ENCODE measurements at places on chromosomes 3 and 15. TPM values are rescaled to one million over a fixed set of nuclear protein-coding genes. Genes with fewer than 3 reads are reported as not detected.

- no peak for DNase-seq
Observed at GRCh38 chr3:123331006-123331405, 117.9 kb downstream of the ADCY5 start.

DNA sequence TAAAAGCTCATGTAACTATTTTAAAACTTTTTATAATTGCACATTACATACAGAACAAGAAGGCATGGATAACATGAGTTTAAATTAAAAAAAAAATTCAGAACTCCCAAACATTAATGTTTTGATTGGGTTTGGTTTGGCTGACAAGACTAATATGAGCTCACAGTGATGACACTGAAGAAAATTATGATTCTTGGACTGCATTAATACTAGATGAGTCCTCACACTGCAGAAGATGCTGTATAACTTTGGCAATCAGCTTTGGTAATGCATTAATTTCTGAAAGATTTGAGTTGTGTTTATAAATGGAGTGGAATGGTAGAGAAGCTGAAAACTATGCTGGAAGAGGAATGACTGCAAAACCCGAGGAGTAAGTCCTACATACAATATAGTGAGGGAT lies 358.9 kb downstream of the PLCL2 start:
- no peak for DNase-seq

DNA sequence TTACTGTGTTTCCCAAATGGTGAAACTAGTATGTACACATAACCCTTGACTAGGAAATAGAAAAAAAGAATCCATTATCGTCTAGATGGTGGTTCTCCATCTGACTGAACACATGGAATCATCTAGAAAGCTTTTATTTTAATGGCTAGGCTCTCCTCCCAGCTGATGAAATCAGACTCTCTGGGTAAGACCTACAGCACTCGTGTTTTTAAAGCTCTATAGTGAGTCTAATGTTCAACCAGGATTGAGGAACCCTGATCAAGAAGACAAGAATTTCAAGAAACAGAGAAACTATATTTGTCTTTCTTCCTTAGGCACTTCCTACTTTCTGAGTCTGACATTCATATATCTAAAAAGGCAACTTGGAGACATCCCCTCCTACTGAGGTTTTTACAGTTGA lies 118.8 kb downstream of the TMCO5A start:
- DNase-seq = no peak

- DNase-seq = no peak
Observed at GRCh38 chr15:25501828-25502446, 63.1 kb upstream of the UBE3A start.

DNA sequence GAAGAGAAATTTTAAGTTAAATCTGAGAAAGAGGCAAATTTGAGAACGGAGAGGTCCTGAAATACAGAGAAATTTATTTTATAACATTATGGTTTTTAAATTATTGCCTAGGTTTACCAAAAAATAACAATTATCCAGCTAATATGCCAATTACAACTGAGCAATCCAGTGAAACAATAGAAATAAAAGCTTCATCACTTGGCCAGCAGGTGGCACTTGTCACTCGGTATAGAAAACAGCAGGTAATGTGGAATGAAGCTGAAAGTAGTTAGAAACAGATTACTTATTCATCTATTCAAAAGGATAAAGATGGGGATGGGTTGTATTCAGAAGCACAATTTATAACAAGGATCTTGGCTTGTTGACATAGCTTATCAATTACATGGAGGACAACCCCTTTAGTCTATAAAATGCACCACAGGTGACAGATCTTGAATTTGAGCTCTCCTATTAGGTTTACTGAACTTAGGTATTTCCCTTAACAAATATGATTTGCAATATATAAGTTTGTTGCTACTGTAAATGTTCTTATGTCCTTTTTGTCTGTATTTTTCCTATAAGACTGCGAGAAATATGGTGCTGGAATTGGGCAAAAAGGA lies 70.1 kb upstream of the GUCA1C start:
- DNase-seq = no peak

DNA sequence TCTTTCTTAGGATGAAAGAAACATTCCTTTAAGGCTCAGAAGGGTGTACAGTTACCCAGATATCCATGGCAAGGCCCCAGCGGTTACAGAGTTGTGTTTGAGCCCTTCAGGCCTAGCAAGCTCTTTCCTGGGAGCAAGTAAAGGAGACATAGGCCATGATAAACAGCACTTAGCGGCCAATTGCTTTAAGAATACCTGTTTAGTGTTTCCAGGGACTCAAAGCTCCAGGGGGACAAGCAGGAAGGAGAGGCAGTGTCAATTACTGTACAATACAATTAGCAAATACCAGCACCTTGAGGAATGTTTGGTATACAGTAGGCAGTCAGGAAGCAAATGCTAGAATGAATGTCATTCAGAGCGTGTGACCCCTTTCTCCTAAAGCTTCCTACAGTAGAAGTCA lies 176.3 kb upstream of the ICE2 start:
- DNase-seq = no peak

GRCh38 chr3:60591267-60591666 lies 660.0 kb downstream of the FHIT start:
- DNase-seq = no peak

DNA sequence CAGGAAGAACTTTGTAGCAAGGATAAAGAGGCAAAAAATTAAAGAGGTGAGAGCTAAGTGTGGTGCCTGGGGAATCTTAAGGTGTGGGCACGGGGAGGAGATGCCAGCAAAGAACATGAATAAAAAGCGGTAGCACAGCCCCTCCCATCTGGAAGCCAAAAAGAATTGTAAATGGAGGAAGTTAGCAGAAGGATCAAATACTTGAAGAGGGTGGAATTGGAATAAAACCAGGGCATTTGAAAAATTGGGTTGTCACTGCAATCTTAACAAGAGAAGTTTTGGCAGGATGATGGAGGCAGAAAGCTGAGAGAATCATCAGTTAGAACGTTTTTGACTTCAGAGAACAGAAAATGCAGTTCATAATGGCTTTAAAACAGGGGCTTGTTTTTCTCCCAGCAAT lies 2.4 kb downstream of the CCR2 start:
- DNase-seq = no peak

The LRRC31 gene
- under 0.01 TPM for total RNA-seq

DNA sequence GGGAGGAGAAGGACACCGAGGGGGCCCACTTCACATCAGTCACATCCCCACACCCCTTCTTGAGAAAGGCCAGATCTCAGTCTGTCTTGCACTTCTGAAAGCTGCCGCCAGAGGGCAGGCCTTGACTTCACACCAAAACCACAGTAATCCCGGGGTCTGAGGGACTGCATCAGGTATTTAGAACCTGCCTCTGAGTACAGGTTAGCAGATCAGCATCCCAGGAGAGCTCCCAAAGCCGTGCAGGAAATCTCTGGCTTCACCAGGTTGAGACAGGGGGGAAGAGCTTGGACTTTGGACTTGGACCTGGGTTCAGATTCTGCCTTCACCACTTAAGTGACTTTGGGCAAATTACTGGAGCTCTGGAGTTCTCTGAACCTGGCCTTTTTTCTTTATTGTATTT lies 50.3 kb downstream of the LHFPL4 start:
- DNase-seq = peak; percentile 63

DNA sequence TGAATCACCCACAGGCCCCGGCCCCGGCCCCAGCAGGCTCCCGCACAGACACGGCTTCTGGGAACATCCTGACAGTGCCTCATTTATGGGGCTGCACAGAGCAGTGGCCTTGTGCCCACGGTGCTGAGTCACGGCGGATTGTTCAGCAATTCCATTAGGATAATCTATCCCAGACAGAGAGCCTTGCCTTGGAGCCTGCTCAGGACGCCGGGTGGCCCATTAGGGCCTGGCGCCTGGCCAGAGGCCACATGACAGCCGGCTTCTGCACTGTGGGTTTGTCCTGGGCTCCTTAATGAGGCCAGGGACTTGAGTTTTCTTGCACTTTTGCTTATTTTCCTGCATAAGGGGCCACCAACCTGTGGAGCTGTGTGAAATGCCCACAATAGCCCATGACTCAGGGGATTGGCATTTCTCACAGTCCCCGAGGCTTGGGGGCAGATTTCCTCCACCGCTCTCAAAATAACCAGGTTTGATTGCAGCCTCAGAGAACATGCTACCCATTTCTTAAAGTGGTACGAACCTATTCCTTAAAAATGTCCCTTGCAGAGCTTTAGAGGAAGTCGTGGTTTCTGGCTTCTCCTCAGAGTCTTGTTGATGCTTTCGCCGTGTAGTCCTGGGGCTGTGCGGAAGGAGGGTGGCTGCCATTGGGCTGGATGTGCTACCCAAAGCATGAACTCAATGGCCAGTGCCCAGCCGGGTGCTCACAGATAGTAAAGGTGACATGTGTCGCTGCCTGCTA lies 19.0 kb downstream of the SYNM start:
- DNase-seq = peak; percentile 83

GRCh38 chr3:16810593-16811367 lies 74.0 kb upstream of the PLCL2 start:
- no peak for DNase-seq

The SPATA16 gene
- not detected for total RNA-seq

The TTC21A gene
- total RNA-seq = 3.7 TPM

GRCh38 chr3:32056559-32057290 lies 49.7 kb upstream of the GPD1L start:
- no peak for DNase-seq

The FBXL2 gene
- total RNA-seq = 53.8 TPM

DNA sequence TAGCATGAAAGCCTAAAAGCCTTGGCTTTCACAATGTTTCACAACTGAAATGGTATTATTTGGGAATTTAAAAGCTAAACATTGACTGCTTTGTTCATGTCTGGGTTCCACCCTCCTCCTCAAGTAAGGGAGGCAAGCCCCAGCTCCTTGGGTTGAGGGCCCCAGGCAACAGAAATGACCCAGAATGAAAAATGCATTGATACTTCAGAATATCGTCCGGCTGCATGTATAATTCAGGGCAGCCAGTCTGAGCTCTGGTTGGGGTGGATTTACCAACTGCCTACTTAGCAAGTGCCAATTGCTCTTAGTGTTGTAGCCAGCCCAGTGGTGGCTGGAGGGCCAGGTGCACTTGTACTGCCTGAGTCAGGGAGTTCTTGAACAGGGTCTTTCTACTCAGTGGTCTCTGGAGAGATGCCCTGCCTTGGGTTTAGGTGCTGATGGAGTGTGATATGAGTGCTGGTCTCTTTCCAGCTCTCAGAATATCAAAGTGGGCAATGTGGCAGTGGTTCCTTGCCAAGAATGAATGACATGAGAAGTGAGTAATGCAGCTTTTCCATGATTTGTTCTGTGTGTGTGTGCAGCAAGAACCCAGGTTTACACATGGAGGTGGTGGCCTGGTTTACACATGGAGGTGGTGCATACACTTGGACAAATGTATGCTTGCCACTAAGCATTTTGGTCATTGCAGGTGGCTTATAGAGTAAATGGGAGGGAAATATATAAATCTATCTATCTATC lies 40.9 kb upstream of the ADAMTSL3 start:
- no peak for DNase-seq

DNA sequence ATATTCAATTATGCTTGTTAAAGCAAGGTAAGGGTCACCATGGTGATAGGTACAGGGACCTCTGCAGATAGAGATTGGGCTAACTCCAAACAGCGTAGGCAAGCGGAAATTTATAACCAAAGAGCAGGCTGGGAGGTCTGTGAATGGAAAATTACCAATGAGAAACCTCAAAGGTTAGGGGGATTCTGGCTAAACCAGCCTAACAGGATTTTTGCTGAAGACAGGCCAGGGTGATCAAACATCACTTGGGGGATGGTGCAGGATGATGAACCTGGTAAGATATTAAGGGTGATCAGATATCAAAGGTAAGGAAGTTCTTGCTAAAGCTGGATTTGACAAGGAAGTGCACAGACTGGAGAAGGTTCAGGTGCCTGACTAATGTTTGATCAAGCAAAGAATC lies 35.3 kb upstream of the SNRPN start:
- no peak for DNase-seq

The CHST14 gene
- total RNA-seq = 0.82 TPM
